Spleen (tissue), 13 donors: ENCODE measurements at places on chromosomes 13 and 19.

GRCh38 chr19:40305403-40305802, 20.3 kb upstream of the AKT2 start:
- peak; percentile 84 for DNase-seq

GRCh38 chr13:21871919-21872318, 201.0 kb downstream of the FGF9 start:
- DNase-seq: no peak

DNA sequence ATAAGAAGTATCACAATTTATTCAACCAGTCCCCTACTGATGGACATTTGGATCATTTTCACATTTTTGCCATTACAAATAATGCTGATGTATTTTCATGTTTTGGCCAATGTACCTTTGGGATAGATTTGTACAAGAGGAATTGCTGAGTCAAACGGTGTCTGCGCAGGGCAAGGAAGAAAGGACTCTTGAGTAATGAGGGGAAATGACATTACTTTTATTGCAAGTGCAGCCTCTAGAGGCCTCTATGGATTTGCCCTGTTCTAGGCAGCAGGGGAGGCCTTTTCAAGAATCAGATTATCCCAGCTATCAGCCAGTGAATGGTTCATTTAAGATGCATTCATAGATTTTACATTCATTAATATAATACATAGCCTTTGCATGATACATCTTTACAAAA, 32.9 kb upstream of the GTF3A start:
- DNase-seq: no peak

GRCh38 chr19:28388988-28389387, 824.0 kb downstream of the UQCRFS1 start:
- DNase-seq: no peak

GRCh38 chr13:69761581-69761980, 346.0 kb upstream of the ATXN8OS start:
- DNase-seq: no peak

DNA sequence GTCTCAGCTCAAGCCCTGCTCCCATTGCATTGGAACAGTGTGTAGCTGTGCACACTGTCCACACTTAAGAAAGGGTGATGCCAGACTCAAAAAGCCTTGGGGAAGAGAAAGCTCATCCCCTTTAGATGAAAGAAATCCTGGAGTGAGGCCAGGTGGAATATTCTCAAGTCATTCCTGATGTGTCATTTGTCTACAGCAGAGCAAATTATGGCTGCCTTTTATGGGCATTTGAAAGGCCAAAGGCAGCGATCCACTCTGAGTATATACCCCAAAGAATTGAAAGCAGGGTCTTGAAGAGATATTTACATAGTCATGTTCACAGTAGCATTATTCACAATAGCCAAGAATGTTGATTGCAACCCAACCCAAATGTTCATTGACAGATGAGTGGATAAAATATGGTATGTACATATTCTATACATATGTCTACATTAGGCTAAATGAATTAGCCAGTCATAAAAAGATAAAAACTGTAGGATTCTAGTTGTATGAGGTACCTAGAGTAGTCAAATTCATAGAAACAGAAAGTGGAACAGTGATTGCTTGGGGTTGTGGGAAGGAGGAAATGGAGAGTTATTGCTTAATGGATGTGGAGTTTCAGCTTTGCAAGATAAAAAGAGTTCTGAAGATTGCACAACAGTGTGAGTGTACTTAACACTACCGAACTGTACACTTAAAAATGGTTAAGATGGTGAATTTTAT, 214.9 kb downstream of the KCNRG start:
- no peak for DNase-seq

DNA sequence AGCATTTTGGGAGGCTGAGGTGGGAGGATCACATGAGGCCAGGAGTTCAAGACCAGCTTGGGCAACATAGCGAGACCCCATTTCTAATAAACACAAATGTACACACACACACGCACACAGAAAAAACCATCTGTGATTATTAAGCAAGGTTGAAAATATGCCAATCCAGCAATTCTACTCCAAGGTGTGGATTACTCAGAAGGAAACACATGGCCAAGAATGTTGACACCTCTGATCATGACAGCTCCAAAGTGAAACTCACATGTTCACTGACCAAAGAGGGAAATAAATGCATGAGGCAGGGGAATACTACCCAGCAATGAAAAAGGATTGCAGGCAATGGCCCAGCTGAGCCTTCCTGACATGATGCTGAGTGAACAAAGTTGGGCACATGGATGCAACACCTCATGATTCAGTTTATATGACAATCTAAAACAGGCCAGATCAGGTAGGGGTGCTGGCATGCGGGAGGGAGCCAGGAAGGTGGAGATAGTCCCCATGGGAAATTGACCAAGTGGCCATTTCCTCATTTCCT, 4.4 kb downstream of the DOCK6 start:
- no peak for DNase-seq

GRCh38 chr19:19628501-19629134, 598 bp upstream of the LPAR2 start:
- DNase-seq: peak; percentile 88

DNA sequence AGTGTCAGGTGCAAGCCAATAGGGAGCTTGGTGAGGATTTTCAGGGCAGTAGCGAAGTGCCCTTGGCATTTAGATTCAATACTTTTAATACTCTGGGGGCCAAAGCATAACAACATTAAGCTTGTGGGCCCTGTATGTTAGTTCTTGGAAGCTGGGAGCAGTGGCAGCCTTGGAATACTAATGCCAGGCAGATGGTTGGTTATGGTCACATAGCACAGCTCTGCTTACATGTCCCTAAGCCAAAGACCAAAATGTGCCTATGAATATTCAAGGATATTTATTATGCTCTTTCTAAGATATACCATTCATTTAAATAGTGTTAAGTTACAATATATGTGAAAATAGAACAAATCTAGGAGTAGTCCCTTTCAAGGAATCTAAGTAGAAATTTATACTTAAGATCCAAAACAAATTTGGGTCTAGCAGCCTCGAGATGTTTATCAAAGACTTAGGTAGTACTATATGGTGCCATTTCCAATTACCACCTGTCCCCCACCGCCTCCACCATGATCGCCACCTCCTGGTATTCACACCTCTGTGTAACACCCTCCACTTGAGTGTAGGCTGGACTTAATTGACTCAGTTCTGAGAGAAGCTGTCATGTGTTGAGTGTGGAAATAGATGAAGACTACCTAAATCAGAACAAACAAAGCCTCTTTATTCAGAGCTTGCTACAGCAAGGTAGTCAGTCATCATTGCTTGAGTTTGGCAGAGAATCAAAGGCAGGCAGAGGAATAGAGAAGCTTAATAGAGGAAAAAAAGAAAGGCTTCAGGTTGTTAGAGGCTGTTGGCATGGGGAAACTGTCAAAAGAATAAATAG, 261.0 kb downstream of the GPC5 start:
- no peak for DNase-seq

DNA sequence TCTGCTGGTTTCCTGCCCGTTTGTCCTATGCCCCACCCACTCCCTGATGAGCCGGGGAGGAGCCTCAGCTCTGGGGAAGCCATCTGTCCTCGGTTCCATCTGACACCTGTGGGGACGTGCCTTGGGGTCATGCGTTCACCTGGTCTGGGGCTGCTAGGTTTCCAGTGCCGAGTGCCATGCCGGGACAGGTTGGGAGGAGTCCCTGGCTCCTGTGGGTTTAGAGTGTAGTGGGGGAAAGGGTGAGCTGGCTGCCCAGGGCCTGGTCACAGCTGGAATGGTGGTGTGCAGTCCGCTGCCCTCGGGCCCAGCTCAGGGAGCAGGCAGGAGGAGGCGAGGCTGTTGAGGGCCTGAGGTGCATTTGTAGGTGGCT, 2.5 kb downstream of the KDM4B start:
- peak; percentile 88 for DNase-seq

DNA sequence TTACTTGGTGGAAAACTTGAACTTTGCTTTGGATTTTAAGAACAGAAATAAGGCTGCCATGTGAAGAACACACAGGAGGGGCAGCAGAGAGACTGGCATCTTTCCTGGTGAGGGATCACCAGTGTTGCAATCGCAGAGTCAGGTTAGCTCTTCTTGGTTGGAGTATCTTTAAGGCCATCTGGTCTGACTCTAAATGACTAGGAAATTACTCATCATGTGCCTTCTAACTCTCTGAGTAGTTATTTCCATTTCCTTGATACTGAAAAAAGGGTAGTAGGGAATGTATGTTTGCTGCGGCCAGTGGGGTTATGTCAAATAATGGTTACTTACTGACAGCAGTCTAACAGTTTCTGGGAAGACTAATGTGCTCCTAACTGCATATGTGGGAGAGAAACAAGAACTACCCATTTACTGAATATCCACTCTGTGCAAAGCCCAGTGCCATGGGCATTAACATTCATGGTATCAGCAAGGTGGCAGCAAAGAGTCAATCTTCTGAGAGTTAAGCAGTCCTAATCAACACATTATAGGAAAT, 122.1 kb downstream of the COG6 start:
- DNase-seq: no peak

DNA sequence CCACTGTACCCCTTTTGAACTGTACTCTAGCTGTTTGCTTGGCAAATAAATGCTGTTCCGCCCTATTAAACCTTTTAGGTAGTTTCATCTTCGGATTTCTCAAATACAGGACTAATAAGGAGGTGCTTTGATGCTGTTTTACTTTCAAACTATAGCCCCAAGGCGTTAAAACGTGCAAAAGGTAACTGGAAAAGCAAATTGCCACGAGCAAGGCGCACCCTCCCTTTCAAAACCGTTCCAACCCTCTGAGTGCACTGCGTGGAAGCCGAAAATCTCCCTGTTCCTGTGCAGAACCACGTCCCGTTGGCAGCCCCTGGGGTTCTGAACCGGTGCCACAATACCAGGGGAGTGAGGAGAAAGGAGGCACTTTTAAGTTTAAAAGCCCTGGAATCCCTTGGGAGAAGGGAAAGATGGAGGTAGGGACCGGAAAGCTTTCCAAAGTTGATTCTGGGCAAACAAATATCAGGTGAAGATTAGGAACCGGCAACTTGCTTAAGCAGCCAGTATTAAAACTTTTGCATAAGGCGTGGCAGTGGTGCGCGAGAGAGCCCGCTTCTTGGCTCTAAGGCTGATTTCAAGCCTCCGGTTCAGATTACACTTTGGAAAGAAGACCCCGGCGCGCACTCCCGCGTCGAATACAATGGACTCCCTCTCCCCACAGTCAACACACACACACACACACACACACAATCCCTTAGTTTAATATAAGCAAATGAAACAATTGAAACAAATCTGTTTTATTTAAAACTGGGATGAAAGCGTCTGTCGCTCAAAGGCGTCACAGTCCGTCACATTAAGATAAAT, 9.5 kb downstream of the POU4F1 start:
- DNase-seq: no peak

DNA sequence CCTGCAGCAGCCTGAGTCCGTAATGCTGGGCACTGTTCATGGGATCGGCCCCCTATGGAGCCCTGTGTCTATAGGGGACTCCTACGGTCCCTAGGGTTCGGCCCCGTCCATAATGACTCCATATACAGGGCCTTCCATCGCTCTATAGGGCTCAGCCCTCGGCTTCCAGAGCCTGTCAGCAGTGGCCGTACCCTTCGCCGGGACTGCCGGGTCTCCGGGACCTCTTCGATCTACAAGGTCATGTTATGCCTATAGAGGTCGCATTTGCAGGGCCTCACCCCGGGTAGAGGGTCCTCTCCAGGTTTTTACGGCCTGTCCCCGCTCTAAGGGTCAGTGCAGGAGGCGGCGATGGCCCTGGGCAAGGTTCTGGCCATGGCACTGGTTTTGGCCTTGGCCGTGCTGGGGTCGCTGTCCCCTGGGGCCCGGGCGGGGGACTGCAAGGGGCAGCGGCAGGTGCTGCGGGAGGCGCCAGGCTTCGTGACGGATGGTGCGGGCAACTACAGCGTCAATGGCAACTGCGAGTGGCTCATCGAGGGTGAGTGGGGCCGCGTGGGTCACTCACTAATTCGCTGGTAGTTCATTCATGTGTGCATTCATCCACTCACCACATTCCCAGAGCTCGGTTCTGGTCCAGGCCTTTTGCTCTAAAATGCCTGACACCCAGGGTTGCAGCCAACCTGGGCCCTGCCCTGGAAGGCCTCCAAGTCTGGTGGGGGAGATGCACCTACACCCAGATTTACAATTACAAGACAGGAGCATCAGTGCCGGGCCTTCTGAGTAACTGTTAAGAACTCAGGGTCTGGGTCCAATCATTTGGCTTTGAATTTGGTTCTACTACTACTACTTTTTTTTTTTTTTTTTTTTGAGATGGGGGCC, 699 bp downstream of the MEGF8 start:
- DNase-seq: peak; percentile 86
